ENCODE measurements at places on chromosomes 5 and 9.

DNA sequence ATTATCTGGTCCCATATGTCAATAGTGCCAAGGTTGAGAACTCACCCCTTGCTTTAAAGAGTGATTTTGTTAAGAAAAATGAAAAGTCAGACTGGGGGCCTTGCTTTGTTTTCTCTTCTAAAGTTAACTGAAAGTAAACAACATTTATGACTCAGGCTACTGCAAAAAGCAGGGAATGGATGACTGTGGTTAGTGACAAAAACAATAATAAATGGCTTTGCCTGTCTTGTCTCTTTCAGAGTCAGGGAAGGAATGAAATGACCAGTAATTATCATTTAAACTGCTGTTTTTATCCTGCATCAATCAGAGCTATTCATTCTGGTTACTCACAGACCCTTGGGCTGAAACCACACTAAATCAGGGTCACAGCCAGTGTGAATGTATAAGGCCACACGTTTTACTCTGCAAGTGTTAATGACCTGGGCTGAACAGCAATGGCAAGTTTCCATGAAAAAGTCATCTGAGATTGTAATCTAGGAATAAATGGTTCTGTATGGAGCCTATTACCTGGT is 112.2 kb downstream of the ZNF608 start:
- no peak for DNase-seq

- DNase-seq: no peak
Observed at GRCh38 chr5:84130006-84130580, 254.6 kb downstream of the EDIL3 start.

DNA sequence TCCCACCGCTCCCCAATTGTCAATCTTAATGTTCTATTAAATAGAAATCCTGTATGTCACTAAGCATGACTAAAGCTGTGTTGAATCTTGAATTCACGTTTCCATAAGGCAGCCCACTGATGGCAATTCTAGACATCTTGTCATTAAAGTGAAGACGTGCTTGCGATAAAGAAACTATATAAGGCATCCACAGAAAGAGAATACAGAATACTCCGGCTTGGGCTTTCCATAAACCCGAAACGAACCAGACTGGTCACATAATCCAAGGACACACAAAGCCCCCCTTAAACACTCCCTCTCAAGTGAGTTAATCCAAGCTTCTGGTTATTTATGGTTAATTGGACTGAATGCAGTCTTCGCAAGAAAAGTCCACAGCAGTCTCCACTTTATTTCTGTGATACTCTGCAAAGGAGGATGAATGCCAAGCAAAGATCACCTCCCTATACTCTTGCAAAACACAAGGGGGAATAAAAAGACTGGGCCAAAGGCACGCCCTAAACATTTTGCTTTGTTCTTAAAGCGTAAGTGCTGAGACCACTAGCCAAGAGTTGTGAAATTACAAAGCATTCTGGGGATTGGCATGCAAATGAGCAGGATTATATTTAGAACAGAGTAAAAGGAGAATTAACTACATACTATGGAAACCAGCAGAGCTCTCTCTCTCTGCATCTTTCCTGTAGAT is 54.7 kb downstream of the DPYSL3 start:
- DNase-seq: no peak

GRCh38 chr5:135825373-135826220 is 8.9 kb upstream of the SLC25A48 start:
- DNase-seq: no peak

- peak; percentile 28 for DNase-seq
Observed at GRCh38 chr5:72093217-72093616, 14.1 kb upstream of the MAP1B start.

- DNase-seq: no peak
Observed at GRCh38 chr5:72892846-72893245, 63.0 kb upstream of the FCHO2 start.

DNA sequence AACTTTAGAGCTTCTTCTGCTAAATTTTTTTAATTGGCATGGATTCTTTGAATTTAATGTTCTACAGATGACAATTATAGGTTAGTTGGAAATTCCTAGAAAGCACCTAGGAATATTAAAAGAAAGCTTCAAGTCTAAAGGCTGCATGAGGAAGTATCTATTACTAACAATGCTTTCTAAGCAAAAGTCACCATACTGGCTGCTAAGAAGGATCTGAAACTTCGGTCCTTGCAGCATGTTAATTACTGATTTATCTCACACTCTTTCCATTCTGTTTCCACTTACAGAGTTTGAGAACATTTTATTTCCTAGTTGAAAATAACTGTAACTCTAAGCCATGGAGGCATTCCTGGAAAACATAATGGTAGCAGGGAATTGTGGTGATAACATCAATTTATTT is 8.4 kb downstream of the SEMA6A start:
- no peak for DNase-seq

DNA sequence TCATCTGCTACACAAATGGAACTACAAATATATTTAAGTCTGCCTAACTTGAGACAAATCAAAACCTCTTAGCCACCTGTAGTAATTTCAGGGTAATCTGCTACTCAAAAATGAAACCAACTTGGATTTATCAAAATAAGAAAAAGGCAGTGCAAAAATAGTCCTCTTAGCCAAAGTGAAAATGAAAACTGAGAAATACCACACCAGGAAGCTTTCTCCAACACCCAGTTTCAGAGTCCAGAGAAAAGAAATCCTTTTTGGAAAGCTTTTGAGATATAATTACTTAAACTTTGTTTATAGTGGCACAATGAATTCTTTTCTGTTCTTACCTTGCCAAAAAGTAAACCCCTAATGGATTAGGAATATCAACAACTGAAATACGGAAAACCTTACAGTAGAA is 990.4 kb downstream of the EFNA5 start:
- DNase-seq: no peak

DNA sequence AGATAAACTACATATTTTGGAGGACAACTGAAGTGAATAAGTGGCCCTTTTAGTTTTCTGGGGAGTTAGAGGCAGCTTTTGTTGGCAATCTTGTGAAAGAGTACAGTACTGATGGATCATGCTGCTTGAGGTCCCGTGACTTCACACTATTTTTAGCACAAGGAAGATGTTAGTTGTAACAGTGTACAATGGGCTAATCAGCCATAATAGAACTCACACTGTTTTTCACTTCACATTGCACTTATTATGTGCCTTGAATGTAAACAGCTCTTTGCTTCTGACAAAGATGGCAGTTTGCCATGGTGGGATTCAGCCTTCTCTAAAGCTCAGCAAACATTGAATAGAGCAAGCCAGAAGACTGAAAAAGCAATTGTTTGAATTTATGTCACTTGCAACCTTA is 176.7 kb upstream of the ZNF608 start:
- no peak for DNase-seq

- peak; percentile 27 for DNase-seq
Observed at GRCh38 chr9:126781186-126782052, 23.4 kb upstream of the ZBTB43 start.

- DNase-seq: no peak
Observed at GRCh38 chr5:152599096-152599495, 194.0 kb upstream of the NMUR2 start.

GRCh38 chr5:80067531-80068245 is 32.5 kb downstream of the THBS4 start:
- DNase-seq: no peak

GRCh38 chr5:82374637-82375036 is 96.5 kb upstream of the RPS23 start:
- DNase-seq: no peak

DNA sequence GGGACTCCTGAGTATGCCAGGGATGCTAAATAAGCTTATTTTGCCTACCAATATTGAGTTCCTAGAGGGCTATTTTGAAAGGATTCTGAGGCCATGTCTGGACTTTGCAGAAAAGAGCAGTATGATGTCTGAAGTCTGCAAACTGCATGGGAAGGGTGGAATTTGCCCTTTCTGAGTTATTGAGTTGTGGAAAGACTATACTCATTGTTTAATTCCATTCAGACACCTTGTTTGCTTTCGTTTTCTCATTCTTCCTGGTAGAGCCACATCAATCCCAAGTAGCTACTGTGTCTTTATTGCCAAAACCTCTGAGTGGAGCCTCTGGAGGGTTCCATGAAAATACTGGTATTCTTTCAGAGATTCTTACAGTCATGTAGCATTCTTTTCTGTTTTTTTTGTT is 50.9 kb upstream of the PPP1R2B start:
- no peak for DNase-seq

DNA sequence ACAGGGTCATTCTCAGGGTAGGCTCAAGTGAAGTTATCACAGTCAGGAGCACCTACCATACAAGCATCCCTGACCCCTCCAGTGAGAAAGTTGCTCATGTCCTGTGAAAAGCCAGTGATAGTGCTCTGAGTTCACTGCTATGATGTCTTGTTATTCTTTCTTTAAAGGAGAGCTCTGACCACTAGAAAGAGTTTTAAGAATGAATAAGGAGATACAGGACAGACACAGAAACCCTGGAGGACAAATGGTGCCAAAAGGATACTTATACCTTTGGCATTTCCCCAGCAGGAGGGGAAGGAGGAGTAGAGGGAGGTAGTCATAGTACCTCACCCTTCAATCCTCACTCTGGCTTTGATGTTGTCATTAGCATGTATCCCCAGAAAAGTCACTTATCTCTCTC is 84.0 kb upstream of the AGXT2 start:
- DNase-seq: no peak

DNA sequence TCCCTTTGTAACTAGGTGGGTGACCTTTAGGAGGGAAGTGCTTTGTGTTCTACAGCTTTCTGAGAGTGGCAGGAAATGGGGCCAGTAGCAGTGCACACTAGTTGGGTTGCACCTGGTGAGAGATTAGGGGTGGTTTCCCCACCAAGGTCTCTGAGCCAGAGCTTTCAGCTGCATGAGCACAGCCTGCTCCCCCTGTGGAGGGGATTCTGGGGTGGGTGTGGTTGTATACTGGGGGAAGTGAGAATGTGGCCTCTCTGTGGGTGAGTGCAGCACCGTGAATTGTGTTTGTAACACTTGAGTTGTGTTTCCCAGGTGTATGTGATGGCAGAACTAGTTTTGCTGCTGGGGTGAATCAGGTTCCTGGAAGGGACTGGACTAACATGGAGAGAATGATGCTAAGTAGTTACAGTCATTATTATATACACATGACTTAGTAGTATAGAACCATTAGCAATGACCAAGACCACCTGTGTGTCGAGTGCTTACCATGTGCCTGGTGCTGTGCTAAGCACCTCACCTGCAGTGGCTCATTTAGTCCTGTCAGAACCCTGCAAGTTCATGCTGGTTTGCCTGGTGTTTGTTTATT is 11.8 kb upstream of the CXXC5 start:
- DNase-seq: no peak

DNA sequence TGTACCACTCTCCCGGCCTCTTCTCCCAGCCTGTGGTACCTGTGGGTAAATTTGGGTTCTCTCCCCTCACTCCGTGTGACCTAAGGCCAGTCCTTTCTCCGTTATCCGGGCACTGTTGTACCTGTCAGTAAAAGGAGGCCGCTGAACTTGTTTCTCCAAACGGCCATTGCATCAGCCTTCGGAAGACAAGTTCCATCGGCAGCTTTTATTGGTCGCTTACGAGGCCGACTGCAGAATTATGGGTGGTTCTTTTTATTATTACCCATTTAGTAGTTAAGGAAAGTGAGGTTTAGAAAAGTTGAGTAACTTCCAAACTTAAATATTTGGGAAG is 558 bp downstream of the GRPEL2 start:
- DNase-seq: peak; percentile 20

DNA sequence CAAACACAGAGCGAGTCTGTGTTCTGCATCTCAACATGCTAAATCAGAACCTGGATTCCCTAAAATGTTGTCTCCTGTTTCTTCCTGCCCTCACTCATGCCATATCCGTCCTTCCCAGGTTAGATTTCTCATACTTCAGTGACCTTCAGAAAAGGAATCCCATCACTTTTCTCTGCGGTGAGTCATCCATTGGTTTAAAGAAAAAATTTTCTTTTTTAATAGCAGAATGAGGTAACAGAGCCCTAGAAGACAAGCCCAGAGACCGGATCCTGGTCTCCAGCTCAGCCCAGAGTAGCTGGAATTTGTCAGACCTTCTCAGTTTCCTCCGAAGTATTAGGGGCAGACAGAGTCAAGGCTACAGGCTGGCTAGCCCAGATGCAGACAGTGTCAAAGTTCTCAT is 143.2 kb upstream of the DMRT1 start:
- DNase-seq: peak; percentile 70

DNA sequence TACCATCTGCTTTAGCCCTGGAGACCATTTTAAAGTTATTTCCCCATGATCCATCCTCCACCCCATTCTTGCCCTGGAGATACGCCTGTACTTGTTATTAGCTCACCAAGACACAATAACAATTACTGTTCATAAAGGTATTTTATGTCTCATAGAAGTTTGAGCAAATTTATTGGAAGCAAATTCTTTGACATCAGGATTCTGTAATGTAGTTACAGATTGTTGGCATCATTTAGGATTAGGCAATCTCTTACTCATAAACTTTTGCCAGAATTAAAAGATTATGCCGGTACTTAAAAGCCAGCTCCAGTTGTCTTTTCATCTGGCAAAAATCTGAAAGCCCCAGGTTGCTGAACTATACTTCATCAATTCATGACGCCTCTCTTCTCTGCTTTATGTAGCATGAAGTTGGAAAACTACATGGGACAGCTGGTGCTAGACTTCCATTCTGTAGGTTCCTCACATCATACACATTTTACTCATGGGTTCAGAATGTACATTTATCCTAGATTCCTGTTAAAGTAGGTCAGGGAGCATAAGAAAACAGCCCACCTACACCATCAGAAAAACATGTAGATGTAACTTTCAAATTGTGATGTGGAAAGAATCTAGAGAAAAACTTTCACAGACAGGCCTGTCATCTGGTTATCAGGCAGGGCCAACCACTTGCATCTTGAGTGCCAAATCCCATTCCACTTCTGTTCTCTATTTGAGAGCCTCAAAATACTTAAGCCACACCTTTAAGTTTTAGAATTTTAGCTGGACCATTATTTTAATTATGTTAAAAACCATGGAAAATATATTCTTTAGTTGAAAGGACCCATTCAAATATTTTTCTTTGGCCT is 14.0 kb downstream of the ATP10B start:
- no peak for DNase-seq

- DNase-seq: no peak
Observed at GRCh38 chr9:87527211-87527916, 29.7 kb downstream of the DAPK1 start.

GRCh38 chr9:131701789-131702337 is 38.0 kb downstream of the RAPGEF1 start:
- DNase-seq: peak; percentile 1

DNA sequence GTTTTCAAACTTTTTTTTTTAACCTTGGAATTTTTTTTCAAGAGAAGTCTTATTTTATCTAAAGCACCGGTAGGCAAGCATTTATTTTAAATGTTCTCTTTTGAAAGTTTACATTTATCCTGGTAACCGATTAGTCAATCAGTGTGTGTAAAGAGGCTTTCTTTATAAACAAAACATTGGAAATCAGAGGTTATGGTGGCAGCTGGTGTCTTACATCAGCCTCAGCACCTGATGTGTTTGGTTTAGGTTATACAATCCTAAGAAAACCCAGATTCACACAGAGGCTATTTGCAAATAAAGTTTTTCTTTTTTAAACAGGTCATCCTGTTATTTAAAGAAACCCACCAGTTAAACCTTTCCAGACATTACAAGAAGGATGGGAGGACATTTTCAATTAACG is 173.3 kb upstream of the GDNF start:
- no peak for DNase-seq
